AML-193 (cell line): ENCODE measurements at places on chromosomes 3 and 15.

GRCh38 chr15:89775815-89776214 is 317 bp upstream of the MESP2 start:
- DNase-seq = no peak

DNA sequence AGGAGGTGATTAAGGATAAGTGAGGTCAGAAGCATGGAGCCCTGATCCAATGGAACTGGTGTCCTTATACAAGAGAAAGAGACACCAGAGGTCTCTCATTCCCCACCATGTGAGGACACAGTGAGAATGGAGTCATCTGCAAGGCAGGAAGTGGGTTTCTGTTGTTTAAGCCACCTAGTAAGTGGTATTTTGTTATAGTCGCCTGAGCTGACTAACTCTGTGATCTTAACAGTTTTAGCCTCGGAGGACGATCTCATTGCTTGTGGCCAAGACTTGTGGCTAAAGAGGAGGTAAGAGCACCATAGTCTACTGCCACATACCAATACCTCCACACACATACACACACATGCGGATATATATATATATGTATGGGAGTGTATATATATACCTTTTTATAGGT is 73.8 kb downstream of the MCTP2 start:
- no peak for DNase-seq

DNA sequence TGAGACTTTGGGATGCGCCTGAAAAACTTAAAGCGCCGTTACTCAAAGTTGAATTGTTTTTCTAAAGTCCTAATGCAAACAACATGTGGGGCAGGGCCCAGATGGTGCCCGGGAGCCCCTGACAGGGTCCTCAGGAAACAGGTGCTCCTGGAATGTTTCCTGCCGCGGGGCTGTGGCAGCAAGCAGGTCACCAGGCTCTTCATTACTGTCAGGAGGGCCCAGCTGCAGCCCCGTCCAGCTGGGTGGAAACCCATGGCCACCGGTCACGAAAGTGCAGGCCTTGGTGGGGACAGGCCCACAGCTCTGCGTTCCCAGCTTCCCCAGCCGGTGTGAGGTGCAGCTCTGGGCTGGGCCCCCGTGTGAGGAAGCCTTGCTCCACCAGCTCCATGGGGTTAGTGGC is 63.9 kb upstream of the GATA2 start:
- DNase-seq = no peak

DNA sequence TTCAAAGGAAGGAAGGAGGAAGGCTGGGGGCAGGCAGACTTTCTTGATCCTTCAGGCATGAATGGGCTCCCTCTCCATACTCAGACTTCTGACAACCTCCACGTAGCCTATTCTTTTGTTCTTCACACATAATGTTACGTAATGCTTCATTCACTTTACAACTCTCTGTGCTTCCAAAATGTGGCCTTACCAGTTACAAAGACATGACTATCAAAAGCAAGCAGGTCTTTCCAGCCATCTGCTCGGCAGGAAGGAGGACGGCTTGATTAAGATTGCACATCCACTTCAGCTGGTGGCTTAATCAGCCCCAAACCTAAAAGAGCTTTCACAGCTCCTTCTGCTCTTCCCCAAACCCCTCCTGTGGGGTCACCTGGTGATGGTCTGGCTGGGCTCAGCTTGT is 263.2 kb downstream of the XXYLT1 start:
- DNase-seq = peak; percentile 83

DNA sequence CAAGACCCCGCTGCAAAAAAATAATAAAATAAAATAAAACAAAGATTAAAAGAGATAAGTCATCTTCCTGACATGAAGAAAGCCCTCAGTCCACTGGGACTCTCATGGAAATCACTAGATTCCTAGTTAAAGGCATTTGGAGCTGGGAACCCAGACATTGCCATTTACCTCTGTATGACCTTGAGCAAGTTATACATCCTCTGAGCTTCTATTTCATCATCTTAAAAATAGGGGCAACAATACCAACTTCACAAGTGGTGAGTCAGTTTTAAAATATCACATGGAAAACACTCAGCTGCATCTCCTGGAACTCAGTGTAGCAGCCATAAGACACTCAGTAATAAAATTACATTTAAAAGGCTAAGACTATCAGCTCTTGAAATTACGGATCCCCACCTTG is 334.8 kb downstream of the ERC2 start:
- DNase-seq = no peak

DNA sequence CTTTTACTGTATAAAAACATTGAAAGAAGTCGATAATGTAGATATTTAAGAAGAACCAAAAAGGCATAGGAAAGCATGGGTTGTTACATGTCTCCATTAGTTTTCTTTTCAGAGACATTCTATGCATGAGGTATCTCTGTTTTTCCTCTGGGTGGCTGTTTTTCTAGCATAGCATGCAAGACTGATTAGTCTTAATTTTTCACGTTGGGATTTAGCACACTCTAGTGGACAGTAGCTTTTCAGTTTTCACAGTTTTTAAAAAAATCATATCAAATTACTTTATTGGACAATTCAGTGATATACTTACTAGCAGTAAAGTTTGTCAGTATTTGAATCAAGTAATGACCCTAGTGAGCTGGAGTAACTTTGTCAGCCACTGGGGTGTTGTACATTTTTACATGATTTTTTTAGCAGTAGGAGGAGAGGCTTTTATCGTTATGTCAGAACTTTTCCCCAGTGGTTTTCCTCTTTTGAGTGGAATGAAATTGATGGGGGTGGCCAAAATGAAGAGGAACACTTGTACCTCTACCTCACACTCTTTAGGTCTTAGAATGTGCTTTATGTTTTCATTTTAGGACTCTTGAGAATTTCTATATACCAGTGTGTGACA is 57.2 kb downstream of the SEC22A start:
- DNase-seq = peak; percentile 88

DNA sequence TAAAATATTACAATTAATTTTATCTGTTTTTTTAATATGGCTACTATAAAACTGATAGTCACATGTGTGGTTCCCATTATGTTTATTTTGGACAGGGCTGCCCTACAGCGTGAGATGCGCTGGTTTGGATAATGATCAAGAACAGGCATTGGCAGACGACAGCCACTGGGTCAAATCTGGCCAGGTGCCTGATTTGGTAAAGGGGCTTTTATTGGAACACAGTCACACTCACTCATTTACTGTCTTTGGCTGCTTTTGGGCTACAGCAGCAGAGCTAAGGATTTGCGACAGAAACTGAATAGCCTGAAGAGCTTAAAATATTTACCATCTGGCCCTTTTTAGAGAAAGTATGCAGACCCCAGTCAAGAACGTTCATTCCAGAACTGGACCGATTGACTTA is 724.2 kb upstream of the CFAP20DC start:
- no peak for DNase-seq

DNA sequence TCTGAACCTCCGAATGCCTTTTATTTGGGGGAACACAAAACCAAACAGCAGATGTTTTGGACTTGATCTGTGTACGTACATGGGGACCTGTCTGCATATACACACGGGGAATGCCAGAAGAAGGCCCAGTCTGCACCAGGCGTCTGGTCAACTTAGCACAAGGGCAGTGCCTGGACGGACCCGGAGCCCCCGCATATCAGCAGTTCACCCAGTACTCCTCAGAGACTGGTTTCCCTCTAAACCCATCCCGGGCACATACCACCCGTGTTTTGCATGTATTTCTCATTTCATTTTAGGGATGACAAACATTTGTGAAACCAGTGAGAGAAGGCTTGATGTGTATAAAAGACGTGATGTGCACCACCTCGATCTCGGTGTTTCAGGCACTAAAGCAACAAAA is 49.7 kb downstream of the KLHL25 start:
- no peak for DNase-seq

GRCh38 chr15:47506329-47507100 is 210.8 kb upstream of the SEMA6D start:
- no peak for DNase-seq

GRCh38 chr15:51205050-51205975 is 110.6 kb upstream of the TNFAIP8L3 start:
- no peak for DNase-seq

DNA sequence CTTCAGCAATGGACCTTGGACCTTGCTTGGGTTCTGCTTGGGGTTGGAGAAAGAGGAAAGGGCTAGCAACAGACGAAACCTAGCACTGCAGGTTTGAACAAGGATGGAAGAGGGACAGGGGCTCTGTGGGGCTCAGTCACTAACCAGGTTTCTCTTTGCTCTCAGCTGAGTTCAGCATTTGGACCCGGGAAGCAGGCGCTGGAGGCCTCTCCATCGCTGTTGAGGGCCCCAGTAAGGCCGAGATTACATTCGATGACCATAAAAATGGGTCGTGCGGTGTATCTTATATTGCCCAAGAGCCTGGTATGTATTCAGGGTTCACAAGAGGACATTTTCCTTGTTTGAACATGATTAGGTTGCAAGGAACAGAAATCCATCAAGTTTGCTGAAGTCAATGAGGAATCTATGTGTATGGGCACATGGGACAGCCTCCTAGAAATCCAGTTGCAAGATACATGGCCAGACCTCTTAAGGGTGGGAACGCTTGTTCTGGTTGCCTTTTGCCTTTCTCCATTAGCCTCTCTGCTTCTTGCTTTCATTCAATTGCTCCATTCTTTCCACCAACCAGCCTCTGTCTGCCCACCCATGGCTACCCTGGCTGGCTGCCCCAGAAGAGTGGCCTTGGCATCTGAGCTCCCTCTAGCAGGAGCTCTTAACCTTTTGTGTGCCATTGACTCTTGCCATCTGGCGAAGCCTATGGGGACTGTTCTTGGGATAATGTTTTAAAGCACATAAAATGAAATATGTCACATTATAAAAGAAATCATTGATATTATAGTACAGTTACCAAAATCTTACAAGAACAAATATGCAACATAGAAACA is 55.9 kb downstream of the DNASE1L3 start:
- no peak for DNase-seq

DNA sequence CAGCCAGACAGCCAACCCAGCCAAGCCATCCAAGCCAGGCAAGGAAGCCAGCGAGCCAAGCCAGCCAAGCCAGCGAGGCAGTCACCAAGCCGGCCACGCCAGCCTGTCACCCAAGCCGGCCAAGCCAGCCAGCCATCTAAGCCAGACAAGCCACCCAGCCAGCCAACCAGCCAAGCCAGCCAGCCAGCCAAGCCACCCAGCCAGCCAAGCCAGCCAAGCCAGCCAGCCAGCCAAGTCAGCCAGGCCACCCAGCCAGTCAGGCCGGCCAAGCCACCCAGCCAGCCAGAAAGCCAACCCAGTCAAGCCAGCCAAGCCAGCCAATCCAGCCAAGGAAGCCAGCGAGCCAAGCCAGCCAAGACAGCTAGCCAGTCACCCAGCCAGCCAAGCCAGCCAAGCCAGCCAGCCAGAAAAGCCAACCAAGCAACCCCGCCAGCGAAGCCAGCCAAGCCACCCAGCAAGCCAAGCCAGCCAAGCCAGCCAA is 201.2 kb downstream of the GOLGA6L6 start:
- no peak for DNase-seq

DNA sequence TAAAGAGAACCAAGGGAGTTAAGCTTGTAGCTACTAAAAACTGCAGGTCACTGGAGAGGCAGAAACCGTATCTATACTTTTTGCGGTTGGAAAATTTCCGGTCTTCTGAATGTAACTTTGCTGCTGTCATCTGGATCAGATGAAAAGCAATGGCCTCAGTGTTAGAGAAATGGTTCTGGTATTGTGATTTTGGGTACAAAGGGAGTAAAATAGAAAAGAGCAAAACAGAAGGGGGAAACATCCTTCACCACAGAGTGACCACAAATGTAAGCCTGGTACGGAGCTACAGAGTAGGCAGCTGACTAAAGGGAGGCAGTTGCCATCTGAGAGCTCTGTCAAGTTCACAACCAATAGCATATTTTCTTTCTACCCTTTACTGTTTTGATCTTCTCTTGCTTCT is 5.6 kb downstream of the CD96 start:
- DNase-seq = peak; percentile 40

DNA sequence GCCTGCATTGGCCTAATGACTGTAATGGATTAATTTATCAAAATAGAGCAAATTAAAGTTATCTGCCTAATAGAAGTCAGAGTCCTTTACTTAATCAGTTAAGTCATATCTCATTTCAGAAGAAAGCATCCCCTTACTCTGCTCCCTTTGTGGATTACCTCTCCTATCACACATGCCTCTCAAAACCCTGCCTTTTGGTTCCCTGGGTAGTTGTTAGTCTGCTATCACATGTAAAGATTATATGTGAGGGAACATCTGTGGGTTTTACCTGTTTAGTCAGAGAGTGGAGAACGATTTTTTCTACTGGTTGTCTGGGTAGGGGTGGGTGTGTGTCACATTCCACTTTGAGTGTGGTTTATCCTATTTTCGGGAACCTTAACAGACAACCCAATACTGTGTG is 16.4 kb downstream of the UBE2E2 start:
- DNase-seq = no peak

DNA sequence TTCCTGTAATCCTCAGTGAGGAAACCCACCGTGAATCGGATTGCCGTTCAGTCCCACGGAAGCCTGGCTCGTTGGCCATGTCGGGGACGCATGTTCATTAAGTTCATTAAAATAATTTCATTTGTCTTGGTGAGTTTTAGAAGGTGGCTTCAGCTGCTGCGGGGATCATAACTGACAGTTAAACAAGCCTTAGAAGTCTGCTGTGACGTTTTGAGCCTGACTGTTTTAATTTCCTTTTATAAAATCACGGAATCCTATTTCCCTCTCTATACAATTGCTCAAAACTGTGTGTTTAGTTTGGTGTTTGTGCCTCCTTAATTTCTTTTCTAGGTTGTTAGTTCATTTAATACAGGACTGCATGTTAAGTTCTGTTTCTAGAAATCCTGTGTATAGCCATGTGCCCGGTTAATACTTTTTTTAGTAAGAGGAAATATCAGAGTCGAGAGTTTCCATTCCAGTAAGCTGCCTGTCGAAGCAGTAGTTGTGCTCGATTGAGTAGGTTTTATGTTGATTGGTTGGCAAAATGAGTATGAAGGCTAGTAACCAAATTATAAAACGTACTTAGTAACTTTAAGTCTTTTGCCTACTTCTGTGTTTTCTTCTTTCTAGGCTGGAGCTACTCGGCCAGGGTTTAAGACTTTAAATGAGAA is 705 bp downstream of the NIPA2 start:
- DNase-seq = no peak

DNA sequence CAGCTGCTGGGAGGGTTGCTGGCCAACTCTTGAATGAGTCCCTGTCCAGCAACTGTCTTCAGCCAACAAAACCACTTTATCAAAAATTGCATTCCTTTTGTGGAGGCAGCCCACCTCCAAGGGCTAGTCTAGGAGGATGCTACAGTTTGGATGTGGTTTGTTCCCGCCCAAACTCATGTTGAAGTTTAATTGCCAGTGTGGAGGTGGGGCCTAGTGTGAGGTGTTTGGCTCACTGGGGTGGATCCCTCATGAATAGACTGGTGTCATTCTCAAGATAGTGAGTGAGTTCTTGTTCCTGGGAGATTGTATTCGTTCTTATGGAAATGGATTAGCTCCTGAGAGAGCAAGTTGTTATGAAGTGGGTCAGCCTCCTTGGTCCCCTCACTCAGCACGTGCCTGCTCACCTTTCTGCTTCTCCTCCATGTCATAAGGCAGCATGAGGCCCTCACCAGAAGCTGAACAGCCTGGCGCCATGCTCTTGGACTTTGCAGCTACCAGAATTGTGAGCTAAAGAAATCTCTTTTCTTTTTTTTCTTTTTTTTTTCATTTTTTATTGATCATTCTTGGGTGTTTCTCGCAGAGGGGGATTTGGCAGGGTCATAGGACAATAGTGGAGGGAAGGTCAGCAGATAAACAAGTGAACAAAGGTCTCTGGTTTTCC is 4.2 kb upstream of the RFC4 start:
- no peak for DNase-seq
